ENCODE measurements at places on chromosomes 13 and 19.

- DNase-seq = no peak
Measured at GRCh38 chr19:616747-617526, 16.4 kb downstream of the POLRMT start.

- no peak for DNase-seq
Measured at GRCh38 chr19:6734096-6734696, 3.2 kb downstream of the GPR108 start.

DNA sequence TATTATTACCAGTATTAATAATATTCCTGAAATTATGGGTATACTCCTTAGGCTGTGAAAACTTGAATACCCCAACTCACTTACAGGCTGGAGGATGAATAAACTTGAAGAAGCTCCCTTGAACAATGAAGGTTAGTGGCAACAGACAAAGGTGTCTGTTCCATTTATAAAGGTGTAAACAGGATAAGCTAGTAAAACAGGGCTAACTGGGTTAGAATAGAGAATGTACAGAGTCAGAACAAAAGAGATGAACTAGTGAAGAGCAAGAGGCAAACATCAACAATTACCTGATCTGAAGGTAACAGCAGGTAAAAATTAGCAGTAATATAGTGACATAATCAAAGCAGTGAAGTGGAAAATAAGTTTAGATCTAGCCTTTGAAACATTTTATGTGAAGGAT is 23.2 kb downstream of the MICU2 start:
- no peak for DNase-seq

DNA sequence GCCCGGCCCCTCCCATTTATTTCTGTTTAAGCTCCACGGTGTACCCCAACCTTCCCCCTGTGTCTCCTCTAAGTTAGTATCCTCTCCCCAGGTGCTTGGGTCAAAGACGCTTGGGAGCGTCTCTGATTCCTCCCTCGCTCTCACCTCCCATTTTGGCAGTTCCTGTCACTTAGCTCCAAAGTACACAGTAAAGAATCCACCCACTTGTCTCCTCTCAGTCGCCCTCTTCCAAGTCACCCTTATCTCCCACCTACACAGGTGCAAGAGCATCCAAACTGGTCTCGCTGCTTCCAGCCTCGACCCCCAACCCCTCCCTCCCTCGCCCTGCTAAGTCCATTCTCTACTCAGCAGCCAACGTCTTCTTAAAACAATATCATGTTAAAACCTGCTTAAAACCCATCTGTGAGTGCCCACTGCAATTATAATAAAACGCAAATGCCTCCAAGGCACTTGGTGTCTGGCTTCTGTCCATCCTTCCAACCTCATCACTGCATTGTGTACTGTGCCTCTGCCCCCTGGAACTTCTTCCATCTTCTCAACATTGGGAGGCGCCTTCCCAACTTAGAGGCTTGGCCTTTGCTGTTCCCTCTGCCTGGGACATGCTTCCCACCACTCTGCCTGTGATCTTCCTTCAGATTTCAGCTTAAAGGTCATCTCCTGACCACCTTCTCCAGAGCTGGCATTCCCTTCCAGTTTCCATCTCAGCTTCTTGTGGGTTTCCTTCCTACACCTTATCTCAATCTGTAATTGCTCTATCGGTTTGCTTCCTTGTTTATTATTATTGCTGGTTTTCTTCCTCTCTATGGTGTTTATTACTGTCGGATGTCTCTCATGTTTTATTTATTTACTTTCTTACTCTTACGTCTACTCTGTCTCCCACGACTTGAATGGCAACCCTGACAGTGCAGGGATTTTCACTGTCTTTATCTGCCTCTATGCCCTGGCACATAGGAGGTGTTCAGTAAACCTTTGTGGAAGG is 9.5 kb upstream of the KLK14 start:
- DNase-seq = no peak

DNA sequence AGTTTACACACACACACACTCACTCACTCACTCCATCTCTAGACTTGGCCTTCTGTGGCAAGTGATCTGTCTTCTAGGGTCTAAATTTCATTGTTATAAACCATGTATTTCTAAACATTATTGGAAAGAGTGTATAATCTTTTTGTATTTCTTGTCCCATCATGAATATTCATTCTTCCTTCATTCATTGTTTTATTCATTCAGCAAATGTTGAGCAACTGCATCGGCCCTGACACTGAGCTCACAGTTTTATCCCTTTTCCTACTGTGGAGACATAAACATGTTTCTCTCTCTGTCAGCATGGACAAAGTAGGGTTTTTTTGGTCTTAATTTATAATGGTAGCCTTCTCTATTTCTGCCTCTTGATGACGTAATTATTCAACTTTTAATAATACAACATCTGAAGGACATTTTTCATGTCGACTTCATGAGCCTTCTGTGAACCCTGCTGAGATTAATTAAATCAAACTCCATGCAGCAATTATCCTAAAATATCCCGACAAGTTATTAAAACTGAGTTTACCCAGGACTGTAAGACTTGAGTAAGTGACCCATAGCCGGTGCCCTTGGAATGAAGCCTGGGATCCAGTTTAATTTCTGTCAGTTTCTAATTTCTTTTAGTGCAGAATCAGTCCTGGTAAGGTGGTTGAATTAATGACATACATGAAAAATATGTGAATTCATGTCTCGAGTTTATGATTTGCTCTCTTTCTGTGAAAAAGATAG is 7.3 kb downstream of the SPATA13 start:
- no peak for DNase-seq

- DNase-seq = no peak
Measured at GRCh38 chr19:2478278-2478755, 2.4 kb downstream of the GADD45B start.

- DNase-seq = no peak
Measured at GRCh38 chr19:5867201-5868136, 2.9 kb downstream of the FUT5 start.

DNA sequence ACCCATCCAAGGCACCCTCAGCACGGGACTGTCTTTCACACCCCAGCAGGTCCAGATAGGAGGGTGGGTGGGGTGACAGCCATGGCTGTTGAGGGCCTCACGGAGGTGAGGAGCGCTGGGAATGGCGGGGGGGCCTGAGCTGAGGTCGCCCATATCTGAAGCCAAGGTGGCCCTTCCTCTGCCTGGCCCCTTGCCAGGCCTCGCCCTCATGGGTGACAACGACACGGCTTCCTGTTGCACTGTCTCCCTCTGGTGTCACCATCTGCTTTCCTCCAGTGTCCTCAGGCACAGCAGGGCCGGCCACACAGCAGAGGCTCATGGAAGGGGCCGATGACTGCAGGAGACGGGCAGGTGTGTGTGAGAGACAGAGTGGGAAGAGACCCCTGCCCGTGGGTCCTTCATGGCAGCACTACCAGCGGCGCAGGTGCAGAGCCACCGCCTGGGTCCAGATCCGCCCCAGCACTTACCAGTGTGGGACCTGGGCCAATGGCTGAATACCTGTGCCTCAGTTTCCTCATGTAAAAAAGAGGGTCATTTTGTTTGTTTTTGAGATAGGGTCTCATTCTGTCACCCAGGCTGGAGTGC is 8.1 kb upstream of the NKPD1 start:
- no peak for DNase-seq

DNA sequence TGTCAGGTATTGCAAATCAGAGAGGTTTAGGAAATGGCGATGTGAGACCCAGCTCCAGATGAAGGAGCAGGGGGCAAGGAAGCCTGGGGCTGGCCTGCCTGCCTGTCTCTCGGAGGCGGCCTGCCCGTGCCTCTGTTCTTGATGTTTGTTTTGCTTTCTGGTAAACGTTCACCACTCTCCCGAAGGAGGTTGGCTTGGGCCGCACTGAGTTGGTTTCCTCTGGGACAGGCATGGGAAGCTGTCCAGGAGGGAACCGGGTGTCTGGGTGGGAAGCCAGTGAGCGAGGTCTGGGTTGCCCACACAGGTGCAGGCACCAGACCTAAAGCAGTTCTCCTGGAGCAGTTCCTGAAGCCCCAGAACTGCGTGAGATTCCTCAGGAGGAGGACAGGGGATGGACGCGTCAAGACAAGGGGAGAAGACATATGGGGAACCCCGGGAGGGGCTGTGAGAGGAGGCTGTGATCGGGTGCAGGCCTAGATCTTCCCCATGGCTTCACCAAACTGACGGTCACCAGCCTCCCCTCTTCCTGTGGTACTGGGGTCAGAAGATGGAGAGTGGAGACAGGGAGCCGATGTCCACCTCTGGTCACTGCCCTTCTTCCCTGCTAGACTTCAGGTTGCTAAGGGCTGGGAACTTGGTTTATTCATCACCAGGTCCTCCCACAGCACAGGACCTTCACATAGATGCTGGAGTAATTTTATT is 15.2 kb downstream of the COL4A2 start:
- no peak for DNase-seq

DNA sequence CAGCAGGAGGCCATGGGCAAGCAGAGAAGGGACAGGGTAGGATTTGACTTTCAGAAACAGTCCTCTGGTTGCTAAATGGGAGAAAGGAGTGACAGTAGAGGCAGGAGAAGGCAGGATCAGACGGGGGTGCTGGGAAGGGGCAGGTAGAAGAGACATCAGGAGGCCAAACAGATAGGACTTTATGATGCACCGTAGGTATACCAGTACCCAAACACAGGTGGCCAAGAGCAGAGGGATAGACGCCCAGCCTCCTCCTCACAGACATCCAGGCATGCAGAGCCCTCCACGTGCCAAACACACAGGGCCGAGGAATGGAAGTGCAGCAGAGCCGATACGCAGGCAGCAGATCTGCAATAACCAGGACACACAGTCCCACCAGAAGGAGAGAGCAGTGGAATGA is 1.3 kb upstream of the AXL start:
- DNase-seq = no peak

- DNase-seq = no peak
Measured at GRCh38 chr13:52405767-52406494, at the start of gene THSD1. Gene THSD1 (minus strand): TSS chr13:52406172. CDS start chr13:52402600, 3,572 bp downstream.

DNA sequence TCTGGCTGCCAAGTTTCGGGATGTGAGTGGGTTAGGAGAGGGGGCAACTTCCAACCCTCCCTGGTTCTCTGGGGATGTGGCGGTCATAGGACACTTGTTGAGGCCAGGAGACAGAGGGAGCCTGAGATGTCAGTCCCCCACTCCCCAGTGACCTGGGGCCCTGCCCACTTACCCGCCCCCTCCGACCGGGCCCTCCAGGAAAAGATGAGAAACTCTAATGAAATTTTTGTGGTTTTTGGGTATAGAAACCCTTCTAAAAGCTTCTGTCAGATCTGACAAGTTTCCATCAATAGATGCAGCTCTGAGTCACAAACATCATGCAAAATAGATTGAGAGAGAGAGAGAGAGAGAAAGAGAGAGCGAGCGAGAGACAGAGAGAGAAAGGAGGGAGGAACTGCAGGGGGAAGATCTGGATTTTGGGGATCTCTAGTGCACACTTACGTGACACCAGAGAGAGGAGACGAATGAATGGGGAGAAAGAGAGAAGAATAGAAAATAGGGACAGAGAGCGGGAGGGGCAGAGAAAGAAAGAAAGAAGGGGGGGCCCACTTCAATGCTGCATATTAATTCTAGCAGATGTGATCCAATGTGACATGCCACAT is 94.0 kb downstream of the PTPRS start:
- no peak for DNase-seq

DNA sequence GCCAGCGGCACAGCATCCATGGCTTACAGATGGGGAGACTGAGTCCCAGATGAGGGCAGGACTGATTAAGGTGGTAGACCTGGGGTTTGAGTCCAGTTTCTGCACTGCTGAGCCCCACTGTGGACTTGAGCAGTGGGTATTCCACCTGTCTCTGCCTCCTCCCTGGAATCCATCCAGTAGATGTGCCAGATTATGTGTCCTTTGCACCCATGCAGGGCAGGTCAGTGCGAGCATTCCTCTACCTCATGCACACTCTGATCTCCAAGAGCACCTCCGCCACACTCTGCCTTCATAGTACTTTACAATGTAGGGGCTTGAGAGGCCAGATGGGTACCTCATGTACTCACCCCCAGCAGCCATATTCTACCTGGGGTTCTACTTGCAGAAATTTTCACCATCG is 10.0 kb downstream of the ZSCAN22 start:
- no peak for DNase-seq

GRCh38 chr13:39512687-39513086 is 90.3 kb downstream of the LHFPL6 start:
- no peak for DNase-seq

DNA sequence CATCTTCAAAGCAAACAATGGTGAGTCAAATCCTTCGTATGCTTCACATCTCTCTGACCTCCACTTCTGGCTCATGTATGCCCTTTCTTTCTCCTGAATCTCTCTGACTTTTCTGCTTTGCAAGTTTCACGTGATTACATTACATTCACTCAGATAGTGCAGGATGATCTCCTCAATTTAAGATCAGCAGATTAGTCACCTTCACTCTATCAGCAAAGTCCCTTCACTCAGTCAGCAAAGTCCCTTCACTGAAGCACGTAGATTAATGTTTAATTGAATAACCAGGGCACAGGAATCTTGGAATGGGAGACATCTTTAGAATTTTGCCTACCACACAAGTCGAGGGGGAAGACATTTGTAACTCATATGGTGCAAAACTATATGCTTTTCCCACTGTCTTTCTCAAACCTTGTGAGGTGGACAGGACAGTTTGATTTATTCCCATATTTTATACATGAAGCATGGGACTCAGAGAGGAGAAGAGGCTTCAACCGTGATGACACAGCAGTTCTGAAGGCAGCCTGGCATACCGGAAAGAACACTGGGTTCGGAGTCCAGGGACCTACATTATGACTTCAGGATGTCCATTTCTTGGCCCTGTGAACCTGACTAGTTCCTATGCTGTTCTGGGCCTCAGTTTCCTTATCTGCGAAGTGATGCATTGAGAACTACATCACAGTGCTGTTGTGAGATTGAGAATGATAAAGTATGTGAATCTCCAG is 23.3 kb downstream of the SIGLECL1 start:
- DNase-seq = no peak

DNA sequence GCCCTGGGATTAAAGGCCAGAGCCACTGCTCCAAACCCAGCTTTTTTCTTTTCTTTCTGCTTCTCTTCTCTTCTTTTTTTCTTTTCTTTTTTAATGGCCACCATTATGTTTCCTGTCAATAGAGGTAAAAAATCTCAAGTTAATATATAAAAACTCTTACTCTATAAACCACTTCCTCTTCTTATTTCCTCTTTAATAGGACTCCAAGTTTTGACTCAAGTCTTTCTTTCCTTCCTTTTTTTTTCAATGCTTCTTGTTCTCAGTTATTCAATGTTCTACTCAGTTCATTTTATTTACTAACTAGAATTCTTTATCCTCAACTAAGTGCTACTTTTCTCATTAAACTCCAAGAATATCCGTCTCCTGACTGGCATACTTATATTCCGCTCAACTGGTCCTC is 27.1 kb upstream of the MYCBP2 start:
- DNase-seq = no peak

DNA sequence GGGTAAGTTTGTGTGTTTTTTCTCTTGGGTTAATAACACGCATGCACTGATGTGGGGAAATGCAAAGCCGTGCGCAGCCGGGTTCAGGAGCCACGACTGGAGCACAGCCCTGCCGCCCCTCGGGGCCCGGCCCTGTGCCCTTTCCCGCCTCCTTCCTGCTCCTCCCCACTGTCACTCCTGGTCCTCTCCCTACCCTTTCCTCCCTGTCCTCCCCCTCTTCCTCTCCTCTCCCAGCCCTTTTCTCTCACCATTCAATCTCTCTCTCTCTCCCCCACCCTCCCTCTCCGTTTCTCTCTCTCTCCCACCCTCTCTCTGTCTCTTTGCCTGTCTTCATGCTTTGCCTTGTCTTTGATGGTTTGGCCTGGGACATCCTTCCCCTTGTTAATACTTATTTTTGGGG is 27.2 kb downstream of the PLEKHJ1 start:
- no peak for DNase-seq
